Breast epithelium (tissue), 4 donors: ENCODE measurements at places on chromosomes 12 and 14. TPM values are rescaled to one million over a fixed set of nuclear protein-coding genes. Genes with fewer than 3 reads are reported as not detected.

DNA sequence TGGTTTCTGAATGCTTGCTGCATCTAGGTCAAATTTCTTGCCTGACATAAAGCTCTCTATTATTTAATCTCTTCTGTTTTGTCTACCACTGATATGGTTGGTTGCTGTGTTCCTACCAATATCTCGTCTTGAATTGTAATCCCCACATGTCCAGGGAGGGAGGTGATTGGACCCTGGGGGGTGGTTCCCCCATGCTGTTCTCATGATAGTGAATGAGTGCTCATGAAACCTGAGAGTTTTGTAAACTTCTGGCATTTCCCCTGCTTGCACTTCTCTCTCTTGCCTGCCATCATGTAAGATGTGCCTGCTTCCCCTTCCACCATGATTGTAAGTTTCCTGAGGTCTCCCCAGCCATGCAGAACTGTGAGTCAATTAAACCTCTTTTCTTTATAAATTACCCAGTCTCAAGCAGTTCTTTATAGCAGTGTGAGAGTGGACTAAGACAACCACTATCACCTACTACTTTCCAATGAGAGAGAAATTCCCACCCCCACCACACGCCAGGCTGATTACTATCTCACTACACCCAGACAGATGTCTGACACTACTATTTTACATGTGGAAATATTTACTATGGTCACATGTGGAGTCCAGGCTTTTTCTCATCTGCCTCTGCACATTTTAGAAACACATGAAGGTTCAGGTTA, 69.2 kb upstream of the ATP2B1 start:
- H3K27ac ChIP-seq, result no peak overlapping the region
- no peaks in the 10 kb centered on the region for H3K36me3 ChIP-seq
- no peaks in the 10 kb centered on the region for H3K27me3 ChIP-seq
- H3K4me3 ChIP-seq, result no peak overlapping the region
- no peaks in the 10 kb centered on the region for H3K4me1 ChIP-seq
- DNase-seq, result no peak

The NKX2-1 gene
- total RNA-seq, result not detected

The FKBP3 gene
- total RNA-seq, result 41.3 TPM

- peak; percentile 95 for DNase-seq
- peak within 1 kb of the TSS; percentile 81 for H3K4me3 ChIP-seq
- H3K36me3 ChIP-seq, result no peaks in the 10 kb centered on the region
These were observed at the start of gene BCL2L2 for GRCh38 chr14:23306412-23307145. Gene BCL2L2 (plus strand): TSS chr14:23306833. CDS start chr14:23307768, 935 bp downstream.

The ATXN7L3B gene
- 17.8 TPM for total RNA-seq

The CEP170B gene
- total RNA-seq, result 10.1 TPM

The GDF3 gene
- 0.33 TPM for total RNA-seq

The FOXM1 gene
- total RNA-seq, result under 0.01 TPM

The ASIC1 gene
- 0.80 TPM for total RNA-seq

- no peaks in the 10 kb centered on the region for H3K4me1 ChIP-seq
- H3K36me3 ChIP-seq, result no peaks in the 10 kb centered on the region
- H3K27ac ChIP-seq, result no peak overlapping the region
- no peak for DNase-seq
- H3K27me3 ChIP-seq, result no peaks in the 10 kb centered on the region
These were observed 4.6 kb upstream of the UNC119B start for GRCh38 chr12:120705618-120706017.

GRCh38 chr12:128853600-128854197, 421 bp downstream of the GLT1D1 start:
- no peaks in the 10 kb centered on the region for H3K36me3 ChIP-seq
- H3K4me1 ChIP-seq, result no peaks in the 10 kb centered on the region
- peak overlapping the region; percentile 38 for H3K4me3 ChIP-seq
- no peak overlapping the region for H3K27ac ChIP-seq
- DNase-seq, result no peak

GRCh38 chr14:84535484-84535883, 994.5 kb upstream of the FLRT2 start:
- DNase-seq, result no peak
- H3K27ac ChIP-seq, result no peak overlapping the region
- no peak overlapping the region for H3K4me3 ChIP-seq
- H3K36me3 ChIP-seq, result no peaks in the 10 kb centered on the region
